ENCODE measurements at places on chromosomes 4 and X.
A peak's percentile ranks its signal among the peaks of the same experiment; 100 is the strongest.

DNA sequence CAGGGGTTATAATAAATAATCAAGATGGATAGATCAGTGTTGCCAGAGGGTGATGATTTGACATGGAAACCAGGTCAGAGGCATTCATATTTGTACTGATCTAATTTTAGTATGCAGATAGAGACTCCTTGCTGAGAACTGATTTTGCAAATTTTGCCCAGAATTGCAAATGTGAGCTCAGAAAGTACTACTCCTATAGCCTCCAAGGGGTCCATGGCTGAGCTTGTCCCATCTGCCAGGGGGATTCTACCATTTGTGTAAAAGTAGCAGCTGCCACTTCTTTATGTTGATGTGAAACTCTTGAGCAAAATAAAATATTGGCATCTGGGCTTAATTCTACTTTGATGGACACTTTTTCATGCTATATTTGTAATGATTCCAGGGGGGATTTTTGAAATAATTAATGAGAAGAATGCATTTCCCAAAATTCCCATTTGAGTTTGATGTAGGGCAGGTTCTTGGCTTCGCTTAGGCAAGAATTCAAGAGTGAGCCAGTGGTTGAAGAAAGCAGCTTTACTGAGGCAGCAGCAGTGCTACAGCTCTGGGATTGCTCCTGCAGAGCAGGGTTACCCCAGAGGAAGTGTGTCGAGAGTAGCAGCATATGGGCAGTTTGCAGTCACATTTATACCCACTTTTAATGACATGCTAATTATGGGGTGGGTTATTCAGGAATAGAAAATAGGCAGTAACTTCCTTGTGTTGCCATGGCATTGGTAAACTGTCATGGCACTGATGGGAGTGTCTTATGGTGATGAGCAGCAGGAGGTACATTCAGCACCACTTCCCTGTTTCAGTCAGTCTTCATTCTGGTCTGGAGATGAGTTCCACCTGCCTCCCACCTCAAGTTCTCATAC, 38.7 kb upstream of the DCLK2 start:
- no peak for DNase-seq

DNA sequence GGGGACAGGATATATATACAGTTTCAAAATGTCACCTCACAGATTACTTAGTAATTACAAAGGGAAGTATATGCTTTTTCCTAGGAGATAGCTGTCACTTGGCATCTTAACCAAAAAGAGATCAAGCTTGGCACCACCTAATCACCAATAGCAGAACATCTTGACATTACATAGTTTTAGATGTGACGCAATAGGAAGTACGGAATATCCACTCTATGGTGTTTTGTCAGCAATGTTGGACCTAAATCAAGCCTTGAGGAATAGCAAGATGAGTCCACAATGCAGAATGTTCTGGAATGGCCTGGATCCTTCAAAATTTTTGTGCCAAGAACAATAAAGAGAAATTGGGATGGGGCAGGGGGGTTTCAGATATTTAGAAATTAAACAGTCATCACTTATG, 1488.2 kb downstream of the FSTL5 start:
- DNase-seq: no peak

- DNase-seq: no peak
Measured at GRCh38 chr4:53545273-53545672, 46.0 kb downstream of the LNX1 start.

DNA sequence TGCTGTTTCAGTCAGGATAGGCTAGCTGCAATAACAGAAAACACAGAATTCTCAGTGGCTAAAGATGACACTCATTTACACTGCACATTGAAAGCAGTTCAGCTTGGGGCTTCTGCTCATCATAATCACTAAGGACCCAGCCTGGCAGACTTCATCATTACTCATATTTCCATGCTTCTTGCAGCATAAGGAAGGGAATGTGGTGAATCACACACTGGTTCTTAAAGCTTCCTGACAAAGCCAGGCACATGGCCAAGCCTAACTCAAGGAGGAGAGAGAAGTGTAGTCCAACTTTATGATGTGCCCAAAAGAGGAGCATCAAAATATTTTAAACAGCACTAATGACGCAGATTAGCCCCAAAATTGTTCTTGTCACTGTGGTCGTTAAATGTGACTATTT, 186.5 kb downstream of the BANK1 start:
- DNase-seq: peak; percentile 96

DNA sequence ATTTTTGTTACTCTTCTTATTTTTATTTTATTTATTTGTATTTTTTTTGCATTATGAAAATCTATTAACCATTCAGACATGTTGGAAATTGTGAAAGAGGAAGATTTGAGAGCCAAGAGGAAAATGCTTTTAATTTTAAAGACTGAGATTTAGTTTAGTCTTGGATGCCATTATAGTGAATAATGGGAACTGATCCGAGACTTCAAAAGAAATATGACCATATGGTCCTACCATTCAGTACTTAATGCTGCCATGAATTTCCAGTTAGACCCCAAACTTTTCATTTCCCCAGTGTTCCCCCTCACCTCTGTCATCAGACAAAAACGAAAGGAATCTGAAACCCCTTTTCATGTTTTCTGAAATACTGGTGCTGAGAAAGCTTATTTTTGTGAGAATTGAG, 95.5 kb downstream of the TENM3 start:
- DNase-seq: peak; percentile 17

GRCh38 chrX:38293741-38294140, 33.6 kb downstream of the RPGR start:
- DNase-seq: no peak

DNA sequence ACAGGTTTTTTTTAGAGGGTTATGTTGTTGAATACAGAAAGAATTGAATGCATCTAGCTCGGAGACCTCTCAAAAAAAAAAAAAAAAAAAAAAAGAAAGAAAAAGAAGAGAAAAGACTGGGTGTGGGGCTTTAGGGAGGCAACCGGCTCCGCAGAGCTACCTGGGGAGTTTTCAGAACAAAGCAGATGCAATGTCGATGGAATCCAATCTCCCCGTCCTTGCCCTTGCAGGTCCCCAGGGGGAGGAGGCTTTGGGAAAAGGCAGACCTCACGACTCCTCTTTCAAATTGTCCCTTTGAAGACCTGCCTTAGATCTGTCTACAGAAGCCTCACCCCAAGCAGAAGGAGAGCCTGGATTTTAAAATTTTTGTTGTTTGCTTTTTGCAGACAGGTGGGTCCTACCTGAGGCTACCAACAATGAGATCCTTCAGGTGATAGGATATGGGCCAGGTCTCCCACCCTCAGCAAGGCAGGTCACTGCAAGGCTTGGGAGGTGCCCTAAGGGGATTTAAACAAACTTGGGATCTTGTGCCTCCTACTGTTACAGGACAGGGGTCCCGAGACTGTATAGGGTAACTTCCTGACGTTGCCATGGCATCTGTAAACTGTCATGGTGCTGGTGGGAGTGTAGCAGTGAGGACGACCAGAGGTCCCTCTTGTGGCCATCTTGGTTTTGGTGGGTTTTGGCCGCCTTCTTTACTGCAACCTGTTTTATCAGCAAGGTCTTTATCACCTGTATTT, 75.2 kb upstream of the PRKX start:
- no peak for DNase-seq

DNA sequence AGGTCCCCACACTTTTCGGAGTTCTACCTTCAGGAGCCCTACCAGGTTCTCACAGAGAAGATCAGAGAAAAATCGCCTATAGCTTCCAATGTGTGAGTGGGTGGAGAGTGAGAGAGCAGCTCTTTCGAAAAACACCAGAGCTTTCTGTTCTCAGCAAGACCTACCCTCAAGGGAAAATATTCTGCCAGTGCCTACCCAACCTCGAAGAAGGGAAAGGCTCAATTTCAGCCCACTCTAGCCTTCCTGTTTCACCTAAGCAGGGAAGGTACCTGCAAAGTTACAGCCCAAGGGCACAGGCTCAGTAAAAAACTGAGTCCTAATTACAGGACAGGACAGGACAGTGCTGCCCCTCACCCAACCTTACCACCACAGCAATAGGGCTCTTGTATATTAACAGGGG, 104.0 kb upstream of the WDR17 start:
- no peak for DNase-seq

DNA sequence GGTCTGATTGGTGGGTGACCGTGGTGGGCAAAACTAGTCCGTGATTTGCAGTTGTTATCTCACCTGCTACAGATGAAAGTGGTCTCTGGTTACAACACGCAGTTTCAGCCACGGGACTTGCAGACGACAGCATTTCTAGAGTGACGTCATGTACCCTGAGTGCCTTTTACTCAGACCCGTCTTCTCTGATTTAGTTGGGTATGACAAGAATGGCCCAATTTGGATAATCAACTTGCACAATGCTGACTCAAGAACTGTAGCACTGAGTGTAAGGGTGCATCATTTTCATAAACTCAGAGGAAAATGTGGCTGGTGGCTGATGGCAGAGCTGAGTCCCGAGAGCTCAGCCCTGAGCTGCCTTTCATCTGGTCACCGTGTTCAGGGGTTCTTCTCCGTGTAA, 281.4 kb upstream of the FRG1 start:
- no peak for DNase-seq

- DNase-seq: no peak
Measured at GRCh38 chrX:150372756-150373155, 9.6 kb downstream of the MAMLD1 start.

DNA sequence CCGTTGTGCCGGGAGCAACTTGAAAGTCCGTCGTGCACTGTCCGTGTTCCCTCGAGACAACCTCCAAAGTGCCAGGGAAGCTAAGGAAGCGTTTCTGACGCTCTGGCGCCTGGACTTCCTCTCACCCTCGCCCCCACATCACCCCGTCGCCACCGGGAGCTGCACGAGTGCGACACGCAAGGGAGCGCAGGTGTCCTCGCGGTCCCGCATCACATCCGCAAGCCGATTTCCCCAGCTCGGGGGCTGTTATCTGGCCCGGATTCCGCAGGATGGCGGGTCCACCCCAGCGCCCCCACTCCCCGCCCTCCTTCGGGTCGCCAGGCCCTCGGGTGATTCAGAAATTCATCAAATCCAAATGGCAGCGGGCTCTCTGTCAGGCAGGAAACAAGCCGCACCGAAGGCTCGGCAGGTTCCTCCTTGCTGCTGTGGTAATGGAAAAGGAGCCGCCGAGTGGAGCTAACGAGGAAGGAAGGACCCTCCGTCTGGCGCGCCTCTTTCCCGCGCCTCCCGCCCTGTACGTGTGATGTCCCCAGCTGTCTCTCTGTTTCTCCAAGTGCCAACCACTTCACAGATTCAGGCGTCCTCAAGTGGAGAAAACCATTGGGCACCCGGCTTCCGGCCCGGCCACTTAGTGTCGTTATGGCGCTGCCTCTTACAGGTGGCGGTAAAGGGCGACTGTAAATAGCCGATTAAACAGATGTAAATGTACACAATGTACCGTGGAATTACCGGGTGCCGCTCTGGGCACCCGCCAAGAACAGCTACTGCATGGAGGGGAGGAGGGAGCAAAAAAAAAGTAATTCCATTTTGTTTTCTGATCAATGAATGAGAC, 921 bp upstream of the SETD7 start:
- no peak for DNase-seq

DNA sequence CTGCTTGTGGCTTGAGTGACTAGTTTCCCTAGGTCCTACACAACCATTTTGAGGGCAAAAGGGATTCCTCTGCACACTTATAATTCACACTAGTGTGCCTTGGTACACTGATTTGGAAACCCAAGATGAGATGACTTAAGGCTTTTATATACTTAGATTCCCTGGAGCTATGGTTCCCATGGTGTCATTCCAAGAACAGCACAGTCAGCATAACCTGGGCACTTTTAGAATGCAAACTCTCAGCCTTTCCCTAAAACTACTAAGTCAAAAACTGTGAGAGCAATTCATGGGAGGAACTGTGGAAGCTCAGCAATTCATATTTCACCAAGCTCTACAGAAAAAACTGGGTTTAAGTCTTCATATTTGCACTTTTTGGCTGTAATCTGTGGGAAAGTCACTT, 38.0 kb upstream of the ZC4H2 start:
- DNase-seq: no peak

DNA sequence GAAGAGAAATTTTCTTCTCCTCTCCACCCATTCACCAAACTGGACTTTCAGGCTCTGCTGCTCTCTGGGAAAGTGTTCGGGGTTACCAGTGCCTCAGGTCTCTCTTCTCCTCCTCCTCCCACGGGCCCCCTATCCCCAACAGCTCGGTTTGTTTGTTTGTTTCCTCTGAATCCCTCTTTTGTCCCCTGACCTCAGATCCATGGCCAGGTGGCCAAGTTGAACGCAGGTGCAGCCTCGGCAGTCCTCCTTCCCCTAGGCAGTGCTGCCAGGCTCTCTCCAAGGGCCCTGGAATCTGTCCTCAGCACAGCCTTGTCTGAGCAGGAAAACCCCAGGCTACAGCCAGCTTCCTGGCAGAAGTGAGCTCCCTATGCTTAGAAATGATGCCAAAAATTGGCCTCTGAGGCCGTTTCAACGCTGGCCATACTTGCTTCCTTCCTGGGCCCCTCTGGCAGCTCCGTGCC, 60.0 kb downstream of the FHDC1 start:
- no peak for DNase-seq

- DNase-seq: no peak
Measured at GRCh38 chr4:124515591-124515990, 196.9 kb downstream of the ANKRD50 start.

DNA sequence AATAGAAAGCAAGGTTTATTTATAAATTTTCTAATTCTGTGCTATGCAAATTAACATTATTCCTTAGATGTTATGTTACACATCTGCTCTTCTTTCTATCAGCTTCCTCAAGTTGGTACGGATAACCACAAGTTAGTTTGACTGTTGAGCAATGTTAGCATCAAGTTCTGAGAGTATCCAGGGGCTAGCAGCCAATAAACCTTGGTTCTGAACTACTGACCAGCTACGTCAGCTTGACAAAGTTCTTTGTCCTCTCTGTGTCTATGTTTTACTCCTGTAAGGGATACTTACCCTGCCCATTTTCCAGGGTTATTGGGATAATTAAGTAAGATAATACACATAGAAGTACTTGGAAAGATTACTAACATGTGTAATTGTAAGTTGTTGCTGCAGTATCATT, 8.1 kb upstream of the TEX13A start:
- DNase-seq: no peak

DNA sequence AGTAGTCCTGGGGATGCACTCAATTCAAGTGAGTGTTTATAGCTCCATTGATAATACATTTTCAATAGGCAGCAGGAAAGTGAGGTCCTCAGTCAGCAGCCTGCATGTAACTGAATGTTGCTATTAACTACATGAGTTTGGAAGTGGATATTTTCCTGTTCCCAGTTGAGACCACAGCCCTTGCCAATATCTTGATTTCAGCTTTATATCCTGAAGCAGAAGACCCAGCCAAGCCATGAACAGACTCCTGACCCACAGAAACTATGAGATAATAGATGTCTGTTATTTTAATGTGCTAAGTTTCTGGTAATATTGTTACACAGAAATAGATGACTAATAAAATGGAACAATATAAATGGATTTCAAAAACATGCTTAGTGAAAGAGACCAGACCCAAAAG, 63.7 kb downstream of the VSIG4 start:
- DNase-seq: no peak

All from GM04504 (cell line).